ENCODE measurements at places on chromosomes 1 and 21. TPM values are rescaled to one million over a fixed set of nuclear protein-coding genes. Genes with fewer than 3 reads are reported as not detected.

The GBP6 gene
- 0.11 TPM for total RNA-seq

The CHRM3 gene
- total RNA-seq = not detected

The TSPAN1 gene
- total RNA-seq = 0.22 TPM

The INTS3 gene
- total RNA-seq = 35.7 TPM

The SLC1A7 gene
- total RNA-seq = 0.12 TPM

The WDR64 gene
- not detected for total RNA-seq

The TIPRL gene
- total RNA-seq = 46.4 TPM

The UBE2U gene
- total RNA-seq = not detected
